ENCODE measurements at places on chromosomes 3 and 15.

DNA sequence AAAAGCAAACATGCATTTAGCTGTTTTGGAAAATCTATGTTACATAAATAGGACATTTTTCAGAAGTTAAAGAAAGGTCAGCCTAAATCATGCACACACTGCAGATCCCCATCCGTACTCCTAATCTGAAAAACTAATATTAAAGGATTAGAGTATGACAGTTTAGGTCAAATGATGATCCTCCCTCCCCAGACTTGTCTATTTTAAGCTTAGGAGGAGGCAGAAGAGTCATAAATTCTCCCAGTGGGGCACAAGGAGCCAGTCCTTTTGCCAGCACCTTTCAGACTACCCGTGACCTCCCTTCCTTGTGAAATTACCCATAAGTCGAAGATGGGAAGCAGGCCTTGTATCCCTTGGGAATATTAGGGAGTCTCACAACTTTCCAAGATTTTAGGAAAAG is 78.0 kb downstream of the TGFBR2 start:
- no peak for DNase-seq

- DNase-seq, result no peak
Observed at GRCh38 chr3:134609821-134610431, 40.9 kb downstream of the KY start.

- DNase-seq, result no peak
Observed at GRCh38 chr15:48536681-48537091, 108.8 kb downstream of the FBN1 start.

GRCh38 chr15:29018995-29019976 is 133.5 kb downstream of the APBA2 start:
- DNase-seq, result no peak

GRCh38 chr3:156691920-156692319 is 17.5 kb downstream of the TIPARP start:
- no peak for DNase-seq

- no peak for DNase-seq
Observed at GRCh38 chr3:111862974-111863373, 3.9 kb downstream of the PHLDB2 start.

DNA sequence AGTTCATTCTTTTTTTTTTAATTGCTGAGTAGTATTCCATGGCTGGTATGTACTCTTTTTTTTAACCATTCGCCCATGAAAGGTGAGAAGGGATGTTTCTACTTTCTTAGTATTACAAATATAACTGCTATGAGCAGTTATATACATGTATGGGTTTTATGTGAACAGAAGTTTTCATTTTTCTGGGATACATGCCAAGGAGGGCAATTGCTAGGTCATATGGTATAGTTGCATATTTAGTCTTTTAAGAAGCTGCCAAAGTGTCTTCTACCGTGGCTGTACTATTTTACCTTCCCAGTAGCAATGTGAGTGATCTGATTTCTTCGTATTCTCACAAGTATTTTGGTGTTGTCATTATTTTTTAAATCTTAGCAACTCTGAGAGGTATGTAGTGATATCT is 11.2 kb upstream of the KLHL40 start:
- DNase-seq, result no peak

GRCh38 chr3:153767601-153768560 is 353.3 kb upstream of the ARHGEF26 start:
- no peak for DNase-seq

- DNase-seq, result no peak
Observed at GRCh38 chr3:127368186-127369032, 80.6 kb upstream of the PRR20G start.

DNA sequence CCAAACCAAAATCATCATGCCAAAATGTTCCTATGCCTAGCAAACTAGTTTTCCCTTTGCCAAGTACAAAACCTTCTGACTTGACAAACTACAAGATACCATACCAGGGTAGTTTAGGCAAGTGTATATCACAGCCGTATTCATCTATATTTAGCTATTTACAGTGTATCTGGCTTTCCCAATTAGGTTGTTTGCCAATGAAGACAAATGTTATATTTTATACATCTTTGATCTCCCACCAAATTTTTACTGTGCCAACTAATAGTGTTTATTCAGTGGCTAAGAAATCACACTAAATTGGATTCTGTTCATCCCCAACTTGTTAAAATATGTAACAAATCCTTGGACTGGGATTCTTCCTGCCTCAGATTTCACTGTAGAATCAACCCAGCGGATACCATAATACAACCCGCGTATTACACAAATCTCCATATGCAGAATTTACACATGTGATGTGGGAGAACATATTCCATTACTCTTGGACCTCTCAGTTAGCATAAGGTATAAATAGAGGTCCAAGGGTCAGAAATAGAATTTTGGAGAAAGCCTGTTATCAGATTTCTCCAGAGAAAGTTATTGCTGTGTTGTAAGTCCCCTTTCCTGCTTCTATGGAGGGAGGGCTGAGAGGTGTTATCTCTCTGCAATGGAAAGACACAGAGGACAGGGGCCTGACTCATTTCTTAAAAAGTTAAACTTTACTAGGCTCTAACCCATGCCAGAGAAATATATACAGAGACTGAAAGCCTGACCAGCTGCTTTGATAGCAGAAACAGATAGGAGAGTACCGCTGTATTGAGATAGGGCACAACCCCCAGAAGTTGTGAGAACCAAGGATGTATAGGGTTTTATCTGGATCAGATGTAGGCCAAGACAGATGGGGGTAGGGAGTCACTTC is 467.0 kb downstream of the FGF12 start:
- no peak for DNase-seq

DNA sequence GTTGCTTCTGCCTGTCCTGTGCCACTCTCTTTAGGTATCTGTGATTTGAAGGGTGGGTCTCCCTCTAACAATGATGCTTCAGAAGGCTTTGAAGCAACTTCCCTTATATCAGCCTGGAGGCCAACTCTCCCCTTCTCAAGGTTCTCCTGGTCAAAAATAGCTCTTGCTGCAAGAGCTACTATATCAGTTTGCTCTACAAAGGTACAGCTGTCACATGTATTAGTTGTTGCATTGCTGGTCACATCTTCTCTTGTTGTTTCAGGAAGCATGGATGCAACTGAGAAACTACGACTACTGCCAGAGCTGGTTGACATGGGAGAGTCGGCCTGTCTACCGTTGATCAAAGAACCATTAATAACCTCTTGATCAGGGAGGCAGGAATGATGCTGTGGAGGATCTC is 38.3 kb downstream of the USF3 start:
- DNase-seq, result no peak

- no peak for DNase-seq
Observed at GRCh38 chr3:107657971-107658370, 135.2 kb downstream of the BBX start.

GRCh38 chr3:47270526-47270925 is 12.1 kb downstream of the KIF9 start:
- no peak for DNase-seq

DNA sequence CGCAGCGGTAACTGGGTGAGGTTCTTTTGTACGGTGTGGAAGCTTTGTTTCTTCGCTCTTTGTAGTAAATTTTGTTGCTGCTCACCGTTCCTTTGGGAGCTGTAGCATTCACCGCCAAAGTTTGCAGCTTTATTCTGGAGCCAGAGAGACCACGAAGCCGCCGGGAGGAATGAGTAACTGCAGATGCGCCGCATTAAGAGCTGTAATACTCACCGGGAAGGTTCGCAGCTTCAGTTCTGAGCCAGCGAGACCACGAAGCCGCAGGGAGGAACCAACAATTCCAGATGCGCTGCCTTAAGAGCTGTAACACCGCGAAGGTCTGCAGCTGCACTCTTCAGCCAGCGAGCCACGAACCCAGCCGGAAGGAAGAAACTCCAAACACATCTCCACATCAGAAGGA is 56.0 kb upstream of the DYNC1LI1 start:
- DNase-seq, result no peak

GRCh38 chr15:69701198-69701597 is 248.6 kb downstream of the RPLP1 start:
- DNase-seq, result no peak

- DNase-seq, result no peak
Observed at GRCh38 chr3:67540198-67540894, 114.1 kb downstream of the SUCLG2 start.

- DNase-seq, result no peak
Observed at GRCh38 chr3:18505056-18505455, 79.9 kb upstream of the SATB1 start.

DNA sequence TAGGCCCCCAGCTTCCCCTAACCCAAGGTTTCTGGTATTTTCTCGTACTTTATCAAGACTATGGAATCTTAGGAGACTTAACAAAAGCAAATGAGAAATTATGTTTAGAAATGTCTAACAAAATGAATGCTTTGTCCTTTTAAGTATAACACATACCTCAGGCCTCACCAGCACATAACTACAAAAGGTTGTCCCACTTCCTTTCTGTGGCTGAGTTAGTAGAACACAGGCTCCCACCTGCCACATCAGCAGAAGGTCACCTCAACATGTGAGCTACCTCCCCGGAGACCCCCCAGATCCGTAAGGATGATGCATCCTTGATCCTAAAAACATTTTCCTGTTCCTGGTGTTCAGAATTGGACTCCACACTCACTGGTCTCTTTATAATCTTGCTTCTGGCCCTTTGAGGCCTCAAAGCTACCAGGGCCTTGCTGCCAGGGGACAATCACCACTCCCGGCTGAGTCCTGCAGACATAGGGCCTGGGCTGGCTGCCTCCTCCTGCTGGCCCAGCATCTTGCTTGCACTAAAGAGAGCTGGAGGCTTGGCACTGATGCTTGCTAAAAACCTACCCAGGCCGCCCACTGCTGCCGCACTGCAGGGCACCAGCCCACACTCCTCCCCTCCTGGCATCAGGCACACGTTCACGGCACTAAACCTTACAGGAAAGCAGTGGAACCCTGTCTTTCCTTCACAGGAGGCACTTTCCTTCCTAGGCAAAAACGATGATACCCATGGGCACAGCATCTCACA is 2.9 kb downstream of the CCRL2 start:
- no peak for DNase-seq

All from T-helper 22 cell (primary cell).